GDM1 (cell line): ENCODE measurements at places on chromosomes 4 and X.

GRCh38 chrX:9195199-9195880 is 161.4 kb upstream of the FAM9B start:
- no peak for DNase-seq

DNA sequence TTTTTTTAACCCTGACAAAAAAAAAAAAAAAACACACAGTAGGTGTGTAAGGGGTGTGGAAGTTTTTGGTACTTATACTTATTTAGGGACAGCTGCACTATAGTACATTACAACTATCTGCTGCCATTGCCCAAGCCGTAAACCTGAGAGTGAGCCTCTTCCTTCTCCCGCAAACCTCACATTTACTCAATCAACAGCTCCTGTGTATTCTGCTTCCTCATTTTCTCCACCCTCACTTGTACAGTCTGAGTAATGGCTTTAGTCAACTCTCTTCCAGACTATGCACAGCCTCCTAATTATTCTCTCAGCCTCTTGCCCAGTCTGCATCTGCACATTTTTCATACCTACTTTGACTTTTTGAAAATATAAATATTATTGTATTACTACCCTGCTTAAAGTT is 362.0 kb downstream of the ADAM29 start:
- DNase-seq, result no peak

GRCh38 chr4:128570387-128570975 is 239.0 kb upstream of the JADE1 start:
- peak; percentile 21 for DNase-seq

DNA sequence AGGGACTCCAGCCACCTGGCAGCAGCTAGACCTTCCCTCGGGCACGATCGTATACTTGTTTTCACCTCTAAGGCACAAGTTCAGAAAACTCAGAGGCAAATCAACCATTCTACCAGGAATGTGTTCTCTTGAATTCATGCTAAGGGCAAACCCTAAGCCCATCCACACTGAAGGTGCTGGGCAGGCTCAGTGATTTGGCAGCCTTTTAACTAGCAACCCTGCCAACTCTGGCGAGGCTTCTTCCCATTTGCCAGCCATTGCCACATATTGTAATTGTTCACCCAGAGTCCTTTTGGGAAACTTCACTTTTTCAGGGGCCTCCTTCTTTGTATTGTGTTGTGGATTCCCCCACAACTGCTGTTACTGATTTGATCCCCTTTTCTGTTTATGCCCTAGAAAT is 298.6 kb upstream of the LDB2 start:
- DNase-seq, result no peak

DNA sequence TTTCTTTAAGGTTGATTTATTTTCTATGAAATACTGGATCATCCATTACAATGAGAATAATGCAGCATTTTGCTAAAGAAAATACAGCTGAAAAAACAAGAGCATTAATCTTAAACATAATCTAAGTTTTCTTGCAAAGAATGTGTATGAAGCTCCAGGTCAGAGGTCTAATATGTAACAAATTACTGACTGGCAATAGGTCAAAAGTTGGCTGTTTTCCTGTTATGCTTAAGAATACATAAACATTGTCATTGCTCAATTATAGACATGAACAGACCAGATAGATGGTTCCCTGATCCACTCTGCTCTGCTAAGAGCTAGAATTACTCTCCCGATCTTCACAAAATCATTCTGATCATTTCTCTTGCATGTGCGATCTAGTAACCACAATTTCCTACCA is 718.6 kb downstream of the PDHA2 start:
- no peak for DNase-seq

DNA sequence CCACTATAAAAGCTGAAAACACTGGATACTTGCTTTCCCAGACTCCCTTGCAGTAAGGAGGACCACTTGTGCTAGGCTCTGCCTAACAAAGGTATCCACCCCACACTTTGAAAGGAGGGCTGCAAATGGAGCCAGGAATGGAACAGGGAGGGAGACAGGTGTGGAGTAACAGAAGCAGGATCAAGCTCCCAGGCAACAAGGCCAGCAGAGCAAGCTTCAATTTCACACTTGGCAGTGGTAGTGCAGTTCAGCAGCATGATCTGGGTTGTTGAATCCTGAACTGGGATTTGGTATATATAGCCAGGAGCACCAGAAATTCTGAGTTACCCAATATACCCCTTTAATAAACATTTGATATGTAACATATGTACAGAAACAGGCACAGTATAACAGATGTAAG is 9.8 kb downstream of the LAMP2 start:
- DNase-seq, result no peak

- no peak for DNase-seq
Measured at GRCh38 chr4:23766344-23766743, 123.5 kb downstream of the PPARGC1A start.

DNA sequence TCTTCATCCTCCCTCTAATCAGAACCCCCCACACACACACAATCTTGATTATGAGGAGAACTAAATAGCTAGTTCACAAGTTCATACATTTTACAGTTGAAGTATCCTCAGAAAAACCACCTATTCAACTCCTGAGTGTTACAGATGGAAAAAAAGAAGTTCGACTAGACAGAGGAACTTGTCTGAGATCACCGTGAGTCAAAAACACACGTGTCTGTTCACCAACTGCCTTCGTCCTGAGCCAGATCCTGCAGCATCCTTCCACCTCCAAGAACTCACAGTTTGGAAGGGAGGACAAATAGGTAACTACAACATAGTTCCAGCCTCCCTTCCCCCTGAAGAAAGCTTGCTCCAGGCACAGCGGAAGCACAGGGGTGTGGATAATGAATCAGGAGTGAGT is 19.0 kb upstream of the IRAK1 start:
- DNase-seq, result no peak

DNA sequence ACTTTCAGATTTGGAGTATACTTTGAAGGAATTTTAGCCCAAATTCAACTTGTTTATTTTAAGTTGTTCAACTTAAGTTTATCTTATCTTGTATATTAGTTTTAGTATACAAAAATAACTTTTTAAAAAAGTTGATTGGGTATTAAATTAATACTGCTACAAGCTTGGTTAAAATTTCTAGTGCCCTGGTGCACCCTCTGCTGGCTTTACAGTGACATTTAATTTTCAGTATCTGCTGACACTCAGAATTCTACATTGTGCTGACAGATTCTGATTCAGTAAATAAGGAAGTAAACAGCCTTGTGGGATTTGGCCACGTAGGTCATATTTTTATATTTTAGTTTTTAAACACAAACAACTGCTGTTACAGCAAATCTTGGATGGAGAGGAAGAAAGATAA is 2.9 kb downstream of the EDA start:
- DNase-seq, result no peak

- peak; percentile 42 for DNase-seq
Measured at GRCh38 chr4:158538911-158539310, 17.2 kb downstream of the RXFP1 start.

DNA sequence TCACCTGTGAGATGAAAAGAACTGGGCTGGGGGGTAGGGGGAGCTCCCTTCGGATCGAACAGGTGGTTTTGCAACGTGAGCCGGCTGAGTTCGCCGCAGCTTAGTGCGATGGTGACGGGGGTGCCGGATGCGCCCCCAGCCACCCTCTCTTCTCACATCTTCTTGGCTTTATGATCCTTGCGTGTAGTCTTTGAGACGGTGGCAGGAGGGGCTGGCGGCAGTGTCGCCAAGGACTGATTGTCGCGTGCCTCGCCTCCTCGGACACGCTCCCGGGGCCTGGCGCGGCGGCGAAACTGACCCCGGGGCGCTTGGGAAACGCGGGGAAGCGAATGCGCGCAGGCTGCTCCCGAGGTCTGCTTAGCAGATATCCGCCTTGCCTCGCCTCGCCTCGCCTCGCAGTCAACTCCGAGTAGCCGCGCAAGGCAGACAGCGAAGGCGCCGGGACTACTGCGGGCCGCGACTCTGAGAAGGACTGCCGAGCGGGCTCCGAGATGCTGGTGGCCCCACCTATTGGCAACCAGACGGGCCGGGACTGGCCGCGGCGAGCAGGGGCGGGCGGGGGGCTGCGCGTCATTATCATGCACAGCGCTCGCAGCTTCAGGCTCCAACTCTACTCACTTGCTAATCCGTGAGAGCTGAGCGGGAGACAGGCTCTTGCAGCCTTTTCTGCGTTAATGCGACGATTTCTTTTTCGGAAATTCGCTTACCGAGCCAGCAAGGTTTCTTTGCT is 1.5 kb downstream of the GRID2 start:
- DNase-seq, result no peak

- no peak for DNase-seq
Measured at GRCh38 chr4:145219090-145219489, 38.7 kb upstream of the OTUD4 start.

- DNase-seq, result no peak
Measured at GRCh38 chrX:100999451-100999850, 29.9 kb downstream of the ARL13A start.

GRCh38 chr4:109671350-109671749 is 31.9 kb downstream of the CASP6 start:
- DNase-seq, result no peak

- DNase-seq, result no peak
Measured at GRCh38 chr4:180465364-180465763, 1777.8 kb upstream of the TENM3 start.

DNA sequence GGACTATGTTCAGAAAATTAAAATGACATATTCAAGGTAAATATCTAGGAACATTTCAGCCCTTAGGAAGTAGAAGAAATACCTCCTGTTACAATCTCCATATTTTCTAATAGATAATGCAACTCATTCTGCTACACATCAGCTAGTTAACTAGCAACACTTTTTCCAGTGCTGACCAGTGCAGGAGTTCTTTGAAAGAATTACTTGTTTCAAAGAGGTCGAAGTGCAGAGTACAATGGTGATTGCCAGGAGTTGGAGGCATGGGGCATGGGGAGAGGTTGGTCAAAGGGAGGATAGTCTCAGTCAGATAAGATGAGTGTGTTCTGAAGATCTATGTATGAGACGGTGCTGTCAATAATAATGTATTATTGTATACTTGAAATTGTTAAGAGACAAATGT is 53.1 kb downstream of the MTNR1A start:
- no peak for DNase-seq

- DNase-seq, result no peak
Measured at GRCh38 chr4:138045036-138045435, 197.1 kb downstream of the SLC7A11 start.

DNA sequence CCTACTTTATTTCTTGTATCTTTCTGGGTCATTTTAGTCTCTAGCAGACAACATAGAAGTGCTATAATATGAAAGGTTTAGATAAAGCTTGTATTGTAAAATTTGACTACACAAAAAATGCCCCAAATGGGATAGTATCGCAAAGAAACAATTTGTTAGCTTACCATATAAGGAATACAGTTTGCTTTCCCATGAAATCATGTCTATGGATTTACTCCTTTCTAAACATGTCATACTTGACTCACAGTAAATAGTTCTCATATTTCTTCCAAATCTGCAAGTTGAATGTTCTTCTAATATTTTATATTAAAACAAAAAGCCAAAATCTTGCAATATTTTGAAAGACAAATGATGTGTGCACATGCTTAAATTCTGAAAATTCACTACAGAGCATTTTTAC is 103.9 kb downstream of the PPA2 start:
- DNase-seq, result no peak

DNA sequence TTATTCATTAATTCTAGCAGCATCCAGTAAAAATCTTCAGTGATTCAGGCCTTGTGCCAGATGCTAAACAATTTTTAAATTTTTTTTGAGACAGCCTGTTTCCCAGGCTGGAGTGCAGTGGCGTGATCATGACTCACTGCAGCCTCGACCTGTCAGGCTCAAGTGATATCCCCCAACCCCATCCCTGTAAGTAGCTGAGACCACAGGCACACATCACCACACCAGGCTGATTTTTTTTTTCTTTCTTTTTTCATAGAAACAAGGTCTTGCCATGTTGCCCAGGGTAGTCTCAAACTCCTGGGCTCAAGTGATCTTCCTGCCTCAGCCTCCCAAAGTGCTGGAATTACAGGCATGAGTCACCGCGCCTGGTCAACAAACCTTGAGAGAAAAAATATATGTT is 705.5 kb downstream of the ARAP2 start:
- no peak for DNase-seq

GRCh38 chr4:83599183-83599582 is 63.3 kb downstream of the GPAT3 start:
- DNase-seq, result no peak

- DNase-seq, result no peak
Measured at GRCh38 chr4:1522606-1523005, 116.4 kb upstream of the NKX1-1 start.

DNA sequence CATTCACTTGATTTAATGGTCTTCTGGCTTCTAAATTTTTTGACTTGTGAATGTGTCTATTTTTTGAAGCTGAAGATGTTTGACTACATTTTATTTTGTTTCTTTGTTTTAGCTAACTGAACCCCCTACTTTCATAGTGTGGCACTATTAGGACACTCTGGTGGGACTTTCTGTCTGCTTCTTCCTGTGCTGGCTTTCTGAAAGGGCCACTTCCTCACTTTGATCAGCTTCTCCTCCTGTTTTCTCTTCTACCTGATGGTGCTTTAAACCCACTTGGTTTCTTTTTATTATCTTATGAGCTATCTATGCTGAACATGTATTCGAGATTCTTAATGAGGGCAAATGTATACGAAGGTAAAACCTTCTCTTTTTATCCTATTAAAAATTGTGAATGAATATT is 186.1 kb upstream of the CASK start:
- DNase-seq, result no peak

DNA sequence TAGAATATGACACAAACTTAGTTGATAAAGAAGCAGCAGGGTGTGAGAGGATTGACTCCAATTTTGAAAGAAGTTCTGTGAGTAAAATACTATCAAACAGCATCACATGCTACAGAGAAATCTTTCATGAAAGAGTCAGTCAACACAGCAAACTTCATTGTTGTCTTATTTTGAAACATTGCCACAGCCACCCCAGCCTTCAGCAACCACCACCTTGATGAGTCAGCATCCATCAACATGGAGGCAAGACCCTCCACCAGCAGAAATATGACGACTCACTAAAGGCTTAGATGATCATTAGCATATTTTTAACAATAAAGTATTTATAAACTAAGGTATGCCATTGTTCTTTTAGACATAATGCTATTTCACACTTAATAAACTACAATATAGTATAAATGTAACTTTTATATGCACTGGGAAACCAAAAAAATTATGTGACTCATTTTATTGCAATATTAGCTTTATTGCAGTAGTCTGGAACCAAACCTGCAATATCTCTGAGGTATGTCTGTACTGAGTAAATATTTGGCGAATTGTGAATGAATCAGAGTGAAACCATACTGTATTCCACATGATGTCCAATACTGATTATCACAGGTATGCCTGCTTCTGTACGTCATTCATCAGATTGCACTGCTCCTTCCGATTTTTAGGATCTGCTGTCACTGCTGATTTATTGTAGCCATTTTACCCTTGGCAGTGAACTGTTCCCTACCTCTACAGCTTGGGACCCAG is 11.6 kb downstream of the FRMPD4 start:
- no peak for DNase-seq
